AG08396 (cell line): ENCODE measurements at places on chromosomes 1 and 21.

DNA sequence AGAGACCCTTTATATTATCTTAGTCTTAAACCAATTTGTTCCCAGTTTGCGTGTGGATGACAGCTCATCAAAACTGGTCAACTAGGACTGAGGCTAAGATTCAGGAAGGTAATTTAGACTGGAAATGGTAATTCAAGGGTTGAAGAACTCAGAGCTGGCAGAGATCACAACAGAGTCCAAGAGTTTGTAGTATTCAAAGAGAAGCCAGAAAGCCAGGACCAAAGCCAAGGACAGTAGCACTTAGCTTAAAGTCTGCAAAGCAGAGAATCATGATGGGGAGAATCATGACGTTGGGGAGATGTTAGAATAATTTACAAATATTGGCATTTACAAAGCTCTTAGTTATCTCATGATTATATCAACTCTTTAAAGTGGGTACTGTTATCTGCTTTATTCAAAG, 32.6 kb downstream of the RNF11 start:
- no peak for DNase-seq

DNA sequence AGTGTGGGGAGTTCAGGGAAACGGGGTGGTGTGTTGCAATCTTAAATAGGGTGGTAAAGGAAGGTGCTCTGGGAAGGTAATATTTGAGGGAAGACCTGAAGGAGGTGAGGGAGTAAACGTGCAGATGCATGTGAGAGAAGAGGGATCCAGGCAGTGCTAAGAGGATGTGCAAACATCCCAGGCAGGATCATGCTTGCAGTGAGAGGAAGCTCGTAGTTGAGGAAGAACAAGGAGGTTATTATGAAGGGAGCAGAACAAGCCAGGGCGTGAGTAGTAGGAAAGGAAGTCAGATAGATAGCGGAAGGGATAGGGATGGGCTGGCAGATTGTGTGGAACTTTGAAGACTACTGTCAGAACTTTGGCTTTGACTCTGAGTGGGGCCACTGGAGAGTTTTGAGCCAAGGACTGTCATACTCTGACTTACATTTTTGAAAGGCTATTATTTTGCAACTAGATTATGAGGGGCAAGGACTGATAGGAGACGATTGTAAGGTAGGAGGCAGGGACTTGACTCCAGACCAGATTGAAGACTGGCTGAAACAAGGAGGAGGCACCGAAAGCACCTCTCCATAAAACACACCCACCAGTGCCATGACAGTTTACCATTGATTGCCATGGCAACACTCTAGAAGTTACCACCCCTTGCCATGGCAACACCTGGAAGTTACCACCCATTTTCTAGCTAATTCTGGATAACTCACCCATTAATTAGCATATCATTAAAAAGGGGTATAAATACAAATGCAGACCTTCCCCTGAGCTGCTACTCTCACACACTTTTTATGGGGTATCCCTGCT, 67.0 kb downstream of the XCL2 start:
- DNase-seq, result no peak

- DNase-seq, result no peak
Measured at GRCh38 chr1:90970208-90970607, 51.6 kb downstream of the ZNF644 start.

DNA sequence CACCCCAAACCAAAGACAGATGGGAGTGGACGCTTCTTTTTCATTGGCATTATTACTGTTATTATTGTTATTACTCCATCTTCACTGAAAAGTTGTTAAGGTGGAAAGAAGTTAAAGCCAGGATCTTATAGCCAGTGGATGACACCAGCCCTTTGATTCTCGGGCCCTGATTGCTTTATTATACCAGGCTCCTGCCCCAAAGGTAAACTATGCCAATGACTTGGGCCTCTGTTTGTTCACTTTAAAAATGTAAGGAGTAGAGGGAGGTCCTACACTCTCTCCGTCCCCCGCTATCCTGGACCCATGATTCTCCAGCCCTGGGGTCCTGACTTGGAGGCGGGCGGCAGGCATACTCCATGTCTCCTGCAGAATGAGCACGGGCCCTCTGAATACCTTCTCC, 106.8 kb downstream of the TOMM20 start:
- DNase-seq, result no peak

- DNase-seq, result peak; percentile 68
Measured at GRCh38 chr1:47434051-47434842, 3.6 kb upstream of the FOXD2 start.

- DNase-seq, result peak; percentile 72
Measured at GRCh38 chr1:246597340-246597739, 31.1 kb downstream of the CNST start.

DNA sequence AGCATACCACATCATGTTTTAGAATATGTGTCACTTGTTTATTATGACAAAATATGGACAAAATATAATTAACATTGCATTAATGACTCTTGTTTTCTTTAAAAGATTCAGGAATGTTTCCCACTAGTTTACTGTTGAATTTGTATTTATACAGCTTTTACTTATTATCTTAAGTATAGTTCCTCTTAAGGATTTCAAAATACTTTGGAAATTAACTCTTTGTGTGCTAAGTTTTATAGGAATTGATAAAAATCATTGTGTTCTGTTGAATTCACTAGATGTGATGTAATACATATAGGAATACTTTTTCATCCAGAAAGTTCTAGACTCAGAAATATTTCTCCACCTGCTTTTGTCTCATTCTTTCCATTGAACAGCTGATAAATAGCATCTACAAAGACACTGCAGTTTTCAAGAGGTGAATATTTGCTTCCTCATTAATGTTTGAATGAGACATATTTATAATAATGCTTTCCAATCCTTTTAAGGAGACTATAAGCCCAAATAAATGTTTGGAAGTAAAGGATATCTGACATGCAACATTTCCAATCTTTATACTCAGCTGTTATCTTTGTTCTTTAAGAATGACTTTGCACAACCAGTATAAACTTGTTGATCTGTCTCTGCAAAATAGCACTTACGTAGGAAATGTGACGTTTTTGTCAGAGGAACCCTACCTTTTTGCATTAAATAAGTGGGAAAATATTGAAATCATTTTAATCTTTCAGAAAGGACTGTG, 38.4 kb upstream of the SAMSN1 start:
- DNase-seq, result no peak

DNA sequence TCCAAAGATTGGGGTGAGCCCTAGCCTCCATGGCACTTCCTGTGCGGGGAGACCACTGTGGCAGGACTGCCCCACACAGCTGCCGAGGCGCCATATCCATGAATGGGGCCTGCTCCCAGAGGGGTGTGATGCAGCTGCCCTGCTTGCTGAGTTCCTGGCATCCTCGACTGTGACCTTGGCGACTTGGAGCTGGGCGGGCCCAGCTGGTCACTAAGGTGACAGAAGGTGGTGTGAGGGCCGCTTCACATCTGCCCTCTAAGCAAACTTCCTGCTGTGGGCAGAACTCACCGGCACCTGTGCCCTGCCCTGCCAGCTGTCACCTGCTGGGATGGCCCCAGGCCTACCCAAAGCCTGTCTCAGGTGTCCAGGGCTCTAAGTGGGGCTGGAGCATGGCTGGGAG, 9.0 kb downstream of the TMEM61 start:
- DNase-seq, result no peak

- DNase-seq, result no peak
Measured at GRCh38 chr1:59173721-59174120, 123.2 kb upstream of the FGGY start.

DNA sequence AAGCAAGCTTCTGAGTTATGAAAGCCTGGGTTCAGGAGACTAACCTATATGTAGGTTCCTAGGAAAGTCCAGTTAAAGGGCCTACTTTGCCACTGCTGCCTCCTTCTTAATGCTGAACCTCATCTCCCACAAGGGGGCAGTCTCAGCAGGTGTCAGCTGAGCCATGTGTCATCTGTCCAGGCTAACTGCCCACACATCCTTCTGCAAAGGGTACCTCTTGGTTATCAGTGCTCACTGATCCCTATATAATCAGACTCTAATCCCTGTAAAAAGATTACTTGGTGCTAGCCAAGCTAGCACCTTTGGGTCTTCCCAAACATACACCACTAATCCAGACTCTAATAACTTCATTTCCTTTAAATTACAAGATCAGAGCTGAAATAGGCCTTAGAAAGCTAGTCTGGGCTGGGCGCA, 9.0 kb downstream of the PRDX1 start:
- DNase-seq, result peak; percentile 56
